Stimulated activated CD8-positive, alpha-beta memory T cell treated with anti-CD3 and anti-CD28 coated beads, Interleukin-4, amount 100 ng/mL, for 1 hour (primary cell): ENCODE measurements at places on chromosomes 6 and 20.

DNA sequence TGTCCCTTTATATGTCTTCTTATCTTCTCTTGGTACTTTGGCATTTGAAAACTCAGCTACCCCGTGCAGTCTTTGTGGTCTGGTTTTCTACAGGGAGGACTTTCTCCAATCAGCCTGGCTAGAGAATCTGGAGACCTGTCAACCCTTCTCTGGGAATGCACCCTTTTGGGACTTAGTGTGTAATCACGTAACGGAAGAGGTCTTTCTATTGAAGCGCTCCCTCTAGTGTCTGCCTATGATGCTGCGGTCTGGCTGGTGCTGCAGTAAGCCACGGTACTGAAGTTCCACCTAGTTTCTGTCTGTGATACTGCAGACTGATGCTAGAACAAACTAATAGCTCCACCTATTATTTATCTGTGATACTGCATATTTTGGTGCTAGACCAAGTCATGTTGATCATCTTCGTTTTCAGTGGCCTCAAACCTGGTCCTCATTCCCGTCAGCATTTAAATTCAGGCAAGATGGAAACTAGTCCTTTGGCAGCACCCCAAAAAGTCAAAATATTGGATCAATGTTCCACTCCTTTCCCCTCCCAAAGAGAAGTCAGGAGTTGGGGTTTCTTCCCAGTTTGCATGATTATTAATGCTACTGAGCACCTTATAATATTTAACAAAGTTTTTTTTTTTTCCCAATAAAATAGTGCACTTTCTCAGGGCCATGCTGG lies 12.5 kb upstream of the SIRPB2 start:
- peak; percentile 37 for DNase-seq

DNA sequence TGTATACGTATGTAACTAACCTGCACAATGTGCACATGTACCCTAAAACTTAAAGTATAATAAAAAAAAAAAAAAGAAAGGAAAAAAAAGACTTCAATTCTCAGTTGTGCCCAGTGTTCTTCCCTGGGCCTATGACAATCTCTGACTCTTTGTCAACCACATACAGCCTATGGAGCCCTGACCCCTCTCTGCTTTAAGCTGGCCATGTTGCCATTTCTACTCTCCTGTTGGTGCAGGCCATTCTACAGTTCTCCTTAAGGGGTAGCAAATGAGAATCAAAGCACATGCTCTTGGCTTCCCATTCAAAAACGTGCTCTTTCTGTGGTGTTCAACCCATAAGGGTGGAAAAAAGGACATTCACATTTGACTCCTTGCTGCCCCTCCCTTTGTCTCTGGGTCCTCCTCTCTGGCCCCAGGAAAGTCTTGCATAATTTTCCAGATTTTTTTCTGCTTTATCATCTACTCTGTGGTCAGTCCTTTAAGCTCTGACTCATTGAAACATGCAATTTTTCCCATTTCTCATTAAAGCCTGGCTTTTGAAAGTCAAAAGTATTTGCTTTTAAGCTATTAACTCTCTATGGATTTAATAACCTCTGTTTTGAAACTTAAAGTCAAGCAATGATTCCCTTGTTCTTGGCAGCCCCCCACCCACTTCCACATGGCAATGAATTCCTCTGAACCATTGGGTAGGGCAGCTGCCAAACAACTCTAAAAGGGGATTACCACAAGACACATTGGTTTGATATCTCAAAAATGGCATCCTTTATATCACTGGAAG lies 208.6 kb upstream of the MCHR2 start:
- DNase-seq = no peak

- DNase-seq = no peak
These were observed 407.6 kb downstream of the HTR1B start for GRCh38 chr6:77055711-77056110.

- no peak for DNase-seq
These were observed 339.8 kb downstream of the HTR1B start for GRCh38 chr6:77123527-77123926.

- no peak for DNase-seq
These were observed 46.8 kb downstream of the CEP43 start for GRCh38 chr6:167045828-167046580.

DNA sequence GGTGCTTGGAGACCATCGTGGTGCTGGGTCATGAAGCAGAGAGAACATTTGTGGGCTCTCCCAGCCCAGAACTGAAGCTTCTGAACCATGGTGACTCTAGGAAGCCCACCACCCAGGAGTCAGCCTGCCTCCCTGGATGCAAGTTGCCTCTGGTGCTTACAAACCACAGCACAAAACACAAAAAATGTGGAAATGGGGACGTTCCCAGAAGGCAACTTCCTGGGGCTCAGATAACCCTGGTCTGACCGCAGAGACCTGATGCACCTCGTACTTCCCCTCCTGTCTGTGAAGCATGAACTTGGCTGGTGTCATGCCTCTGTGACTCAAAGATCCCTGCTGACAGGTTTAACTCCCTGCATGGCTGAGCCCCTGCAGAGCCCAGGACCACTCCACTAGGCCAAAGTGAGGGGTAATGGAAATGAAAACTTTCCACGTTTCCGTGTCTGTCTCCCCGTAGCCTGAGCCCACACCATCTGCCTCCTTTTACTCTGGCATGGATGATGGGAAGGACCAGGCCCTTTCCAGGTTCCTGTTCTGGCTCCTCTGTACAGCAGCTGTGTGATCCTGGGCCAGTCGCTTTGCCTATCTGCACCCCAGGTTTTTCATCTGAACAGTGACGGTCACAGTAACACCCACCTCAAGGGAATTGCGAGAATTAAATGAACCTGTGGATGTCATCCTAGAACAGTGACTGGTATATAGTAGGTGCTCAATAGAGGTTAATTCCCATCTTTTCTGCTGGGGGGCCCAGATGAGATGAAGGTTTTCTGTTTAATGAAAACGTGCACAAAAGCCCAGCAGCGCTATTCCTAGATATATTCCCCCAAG lies 57.7 kb downstream of the PPP1R16B start:
- no peak for DNase-seq

DNA sequence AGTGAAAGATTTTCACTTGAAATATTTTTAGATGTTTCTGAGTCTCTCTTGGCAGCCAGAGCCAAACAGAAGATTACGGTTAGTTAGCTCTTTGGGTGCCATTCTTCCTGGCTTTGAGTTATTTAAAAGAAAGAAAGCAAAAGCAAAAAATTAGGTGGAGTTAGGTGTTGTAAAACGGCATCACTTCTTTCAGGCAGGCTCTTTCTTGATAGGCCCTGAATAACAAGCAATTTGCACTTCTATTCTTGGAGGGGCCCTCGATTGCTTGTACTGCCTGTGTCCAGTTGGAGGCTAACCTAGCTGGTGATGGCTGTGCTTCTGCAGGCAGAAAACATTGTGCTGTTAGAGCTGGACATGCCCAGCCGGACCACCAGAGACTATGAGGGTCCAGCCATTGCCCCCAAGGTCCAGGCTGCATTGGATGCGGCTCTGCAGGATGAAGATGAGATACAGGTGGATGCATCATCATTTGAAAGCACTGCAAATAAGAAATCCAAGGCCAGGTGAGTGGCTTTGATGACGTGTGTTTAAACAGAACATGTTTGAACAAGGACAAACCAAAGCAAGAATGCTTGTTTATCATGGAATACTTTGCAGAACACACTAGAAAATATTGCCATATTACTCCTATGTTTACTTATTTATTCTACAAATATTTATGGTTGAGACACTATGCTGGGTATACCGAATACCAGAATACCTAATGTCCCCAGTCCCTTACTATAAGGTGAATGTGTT lies 28.1 kb upstream of the ASXL1 start:
- DNase-seq = no peak

GRCh38 chr20:634148-634925 lies 18.7 kb downstream of the SRXN1 start:
- no peak for DNase-seq

- DNase-seq = peak; percentile 84
These were observed at the start of gene TBC1D7 for GRCh38 chr6:13328076-13328874. TBC1D7 (minus strand) TSS chr6:13328537; CDS start chr6:13326898, 1,639 bp downstream.

DNA sequence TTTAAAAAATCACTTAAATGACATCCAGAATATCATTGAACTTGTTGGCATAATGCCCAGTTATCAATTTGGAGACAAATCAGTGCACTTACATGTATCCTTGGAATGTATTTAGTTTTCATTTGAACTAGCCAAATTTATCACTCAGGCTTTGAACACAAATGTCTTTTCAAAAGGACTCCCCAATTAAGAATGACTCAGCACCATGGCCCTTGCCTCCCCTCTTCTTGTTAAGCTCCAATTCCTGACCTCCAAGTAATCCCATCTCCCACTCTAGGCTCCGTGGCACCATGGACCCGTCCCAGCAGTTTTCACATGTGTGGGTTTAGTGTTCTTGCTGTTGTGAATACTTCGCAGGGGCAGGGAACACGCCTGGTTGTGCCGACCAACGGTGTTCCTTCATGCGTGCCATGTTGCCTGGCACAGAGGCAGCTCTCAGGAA lies 2.7 kb downstream of the AKAP12 start:
- DNase-seq = no peak

- DNase-seq = no peak
These were observed 136.4 kb downstream of the MTFR2 start for GRCh38 chr6:136113736-136114173.

- DNase-seq = no peak
These were observed 9.1 kb upstream of the TJAP1 start for GRCh38 chr6:43468240-43468639.

DNA sequence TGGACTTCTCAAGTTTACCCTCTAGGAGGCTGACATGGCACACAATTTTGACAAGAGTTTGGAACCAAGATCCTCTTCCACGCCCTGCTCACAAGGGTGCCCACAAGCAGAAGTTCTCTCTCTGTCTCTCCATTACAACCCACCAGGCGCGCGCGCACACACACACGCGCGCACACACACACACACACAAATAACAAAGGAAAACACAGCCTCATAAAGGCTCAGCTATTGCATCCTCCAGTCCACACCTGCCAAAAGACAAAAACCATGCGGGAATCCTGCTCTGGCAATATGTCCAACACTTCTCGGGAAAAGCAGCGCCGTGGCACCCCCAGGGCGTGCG lies 870 bp downstream of the PAK5 start:
- no peak for DNase-seq

DNA sequence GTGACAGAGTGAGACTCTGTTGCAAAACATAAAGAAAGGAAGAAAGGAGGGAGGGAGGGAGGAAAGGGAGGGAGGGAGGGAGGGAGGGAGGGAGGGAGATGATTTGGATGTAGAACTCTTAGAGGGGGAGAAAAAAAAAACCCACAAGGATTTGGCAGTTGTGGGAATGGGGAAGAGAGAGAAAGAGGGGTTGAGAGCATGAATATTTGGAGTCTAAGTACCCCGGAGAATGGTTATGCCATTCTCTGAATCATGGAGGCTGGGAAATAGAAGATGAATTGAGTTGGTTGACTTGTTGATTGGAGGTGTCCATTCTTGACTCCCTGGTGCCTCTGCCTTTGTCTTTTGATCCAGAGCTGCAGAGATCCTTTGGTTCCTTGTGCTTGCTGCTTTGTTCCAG lies 35.7 kb downstream of the RALY start:
- no peak for DNase-seq

DNA sequence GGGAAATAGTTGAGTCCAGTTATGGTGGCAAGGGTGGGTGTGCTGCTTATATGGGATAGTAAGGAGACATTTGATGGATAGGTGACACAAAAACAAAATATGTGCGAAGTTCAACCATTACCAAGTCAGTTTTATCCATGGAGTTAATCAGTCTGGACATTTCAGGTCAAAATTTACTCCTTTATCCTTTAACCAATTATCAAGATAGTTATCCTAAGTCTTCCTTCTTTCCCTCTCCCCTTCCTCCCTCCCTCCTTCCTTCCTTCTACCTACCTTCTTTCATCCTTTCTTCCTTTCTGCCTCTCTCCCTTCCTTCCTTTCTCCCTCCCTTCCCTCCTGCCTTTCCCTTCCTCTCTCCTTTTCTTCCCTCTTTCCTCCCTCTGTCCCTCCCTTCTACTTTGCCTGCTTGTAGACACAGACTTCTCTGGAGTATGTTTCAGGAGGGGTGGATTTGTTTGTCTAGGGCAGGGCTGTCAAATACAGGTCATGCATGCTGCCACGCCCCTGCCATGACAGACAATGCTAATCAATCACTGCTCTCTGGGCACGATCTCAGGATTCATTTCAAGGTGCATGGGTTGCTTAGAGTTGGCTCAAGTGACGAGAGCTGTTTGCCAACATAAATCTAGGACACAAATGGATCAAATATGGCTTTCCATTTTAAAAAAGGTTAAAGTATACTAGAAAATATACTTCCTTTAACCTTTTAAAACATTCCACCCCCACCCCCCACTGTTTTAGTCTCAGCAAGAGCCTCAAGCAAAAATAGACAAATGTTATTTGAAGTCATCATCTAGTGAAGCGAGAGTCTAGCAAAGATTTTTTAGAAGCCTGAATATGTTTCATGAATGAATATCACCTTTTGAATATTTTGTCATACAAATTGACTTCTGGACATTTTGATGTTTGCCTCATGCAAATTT lies 281.6 kb upstream of the CITED2 start:
- DNase-seq = no peak

DNA sequence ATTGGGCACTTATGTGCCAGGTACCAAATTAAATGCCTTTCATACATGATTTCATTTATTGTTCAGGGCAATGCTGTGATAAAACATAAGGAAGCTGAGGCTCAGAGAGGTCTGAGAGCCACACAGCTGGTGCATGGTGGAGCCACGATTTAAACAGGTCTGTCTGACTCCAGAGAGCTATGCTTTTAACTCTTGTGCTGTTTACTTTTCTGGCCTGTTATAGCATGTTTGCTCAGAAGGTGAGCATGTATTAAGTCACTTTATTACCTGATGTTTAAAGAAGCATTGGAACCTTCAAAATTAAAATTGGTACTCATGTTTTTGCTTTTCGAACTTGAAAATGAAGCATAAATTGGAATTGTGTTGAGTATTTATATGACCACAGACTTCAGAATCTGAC lies 26.8 kb downstream of the MCM8 start:
- DNase-seq = no peak

GRCh38 chr6:52390361-52390727 lies 28.4 kb downstream of the PAQR8 start:
- DNase-seq = peak; percentile 27

DNA sequence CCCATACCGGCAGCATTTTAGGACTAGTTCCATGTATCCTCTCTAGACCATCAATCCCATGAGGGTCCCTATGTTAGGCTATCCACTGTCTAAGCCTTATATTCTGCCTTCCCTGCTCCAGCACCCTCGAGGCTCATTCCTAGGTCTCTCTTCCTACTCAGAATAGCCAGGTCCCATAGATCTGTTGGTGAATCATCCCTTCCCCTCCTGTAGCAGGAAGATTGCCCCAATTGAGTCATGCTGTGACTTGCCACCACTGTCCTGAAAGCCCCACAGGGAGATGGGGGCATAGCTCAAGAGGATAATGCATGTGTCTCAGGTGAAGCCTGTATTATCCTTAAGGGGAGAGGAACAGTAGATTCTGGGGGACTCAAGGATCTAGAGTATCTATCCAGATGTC lies 143.1 kb upstream of the MOCS1 start:
- no peak for DNase-seq

GRCh38 chr20:13158369-13158768 lies 62.7 kb upstream of the ISM1 start:
- no peak for DNase-seq
